ENCODE measurements at places on chromosomes 12 and 14.

- no peak for DNase-seq
These were observed 30.1 kb upstream of the DHRS7 start for GRCh38 chr14:60195179-60195810.

GRCh38 chr14:53748691-53749090 lies 207.9 kb downstream of the BMP4 start:
- DNase-seq = no peak

DNA sequence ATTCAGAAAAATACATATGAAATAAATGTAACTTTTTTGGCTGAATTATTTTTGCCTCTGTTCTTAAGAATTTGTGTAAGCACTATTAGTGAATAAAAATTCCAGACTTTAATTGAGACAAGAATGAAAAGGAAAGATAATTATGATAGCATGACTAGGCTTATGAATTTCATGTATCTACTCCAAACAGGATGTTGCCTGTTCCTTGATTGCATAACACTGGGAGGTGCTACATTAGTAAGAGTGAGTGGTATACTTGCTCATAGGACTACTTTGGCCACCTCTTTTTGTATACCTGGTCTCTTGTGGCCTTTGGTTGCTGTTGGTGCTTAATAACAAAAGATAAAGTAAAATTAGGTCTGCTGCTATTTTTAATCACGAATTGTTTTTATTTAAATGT lies 112.8 kb downstream of the NAV3 start:
- no peak for DNase-seq

- DNase-seq = no peak
These were observed 168.7 kb upstream of the TMCC3 start for GRCh38 chr12:94819011-94819410.

DNA sequence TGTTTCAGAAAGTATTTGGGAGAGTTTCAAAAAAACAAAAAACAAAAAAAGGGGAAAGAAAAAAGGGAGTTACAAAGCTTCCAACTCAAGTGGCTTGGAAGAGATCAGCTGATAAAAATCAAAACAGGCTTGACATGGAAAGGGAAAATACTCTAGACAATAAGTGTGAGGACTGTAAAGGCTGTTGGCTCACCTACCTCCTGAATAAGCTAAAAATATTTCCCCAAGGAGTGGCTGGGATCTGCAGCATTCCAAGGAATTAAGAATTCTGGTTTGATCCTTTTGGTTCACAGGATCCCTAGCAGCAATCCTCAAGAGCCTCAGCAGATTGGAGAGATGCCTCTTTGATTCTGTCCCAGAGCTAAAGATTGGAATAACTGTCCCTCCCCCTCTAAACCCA lies 11.2 kb upstream of the AJUBA start:
- no peak for DNase-seq

- DNase-seq = no peak
These were observed 77.5 kb downstream of the PHLDA1 start for GRCh38 chr12:75954041-75954440.

DNA sequence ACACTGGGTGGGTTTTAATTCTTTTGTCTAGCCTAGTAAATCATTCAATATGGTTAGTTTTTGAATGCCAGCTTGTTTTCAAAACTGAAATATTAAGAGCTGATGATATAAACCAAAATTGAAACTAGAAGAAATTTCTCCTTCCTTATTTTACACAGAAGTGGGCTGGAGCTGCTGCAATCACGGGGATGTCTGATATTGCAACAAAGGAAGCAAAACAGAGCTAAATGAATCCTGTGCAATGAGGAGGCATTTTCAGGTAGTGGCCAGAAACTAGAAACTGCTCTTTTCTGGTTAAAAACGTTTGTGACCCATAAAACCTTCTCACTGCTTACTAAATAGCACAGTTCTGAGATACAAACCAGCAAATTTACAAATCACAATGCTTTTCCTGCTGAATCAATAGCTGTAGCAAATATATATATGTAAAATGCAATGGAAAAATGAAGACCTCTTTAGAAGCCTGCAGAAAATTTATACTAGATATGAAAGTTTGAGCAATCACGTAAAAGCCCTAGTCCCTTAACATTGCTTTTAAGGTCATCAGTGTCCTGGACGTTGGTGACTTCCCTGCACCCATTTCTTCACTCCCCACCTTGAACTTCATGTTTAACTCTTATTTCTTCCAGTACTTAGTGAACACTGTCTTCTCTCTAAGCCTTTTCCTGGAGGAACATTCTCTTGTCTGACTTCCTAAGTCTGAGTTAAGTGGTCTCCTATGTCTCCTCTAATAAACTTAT lies 15.9 kb upstream of the LRRK2 start:
- peak; percentile 0 for DNase-seq

- no peak for DNase-seq
These were observed 191.4 kb downstream of the KTN1 start for GRCh38 chr14:55771242-55771981.

- no peak for DNase-seq
These were observed 1345.6 kb downstream of the FSCB start for GRCh38 chr14:43161477-43161876.

DNA sequence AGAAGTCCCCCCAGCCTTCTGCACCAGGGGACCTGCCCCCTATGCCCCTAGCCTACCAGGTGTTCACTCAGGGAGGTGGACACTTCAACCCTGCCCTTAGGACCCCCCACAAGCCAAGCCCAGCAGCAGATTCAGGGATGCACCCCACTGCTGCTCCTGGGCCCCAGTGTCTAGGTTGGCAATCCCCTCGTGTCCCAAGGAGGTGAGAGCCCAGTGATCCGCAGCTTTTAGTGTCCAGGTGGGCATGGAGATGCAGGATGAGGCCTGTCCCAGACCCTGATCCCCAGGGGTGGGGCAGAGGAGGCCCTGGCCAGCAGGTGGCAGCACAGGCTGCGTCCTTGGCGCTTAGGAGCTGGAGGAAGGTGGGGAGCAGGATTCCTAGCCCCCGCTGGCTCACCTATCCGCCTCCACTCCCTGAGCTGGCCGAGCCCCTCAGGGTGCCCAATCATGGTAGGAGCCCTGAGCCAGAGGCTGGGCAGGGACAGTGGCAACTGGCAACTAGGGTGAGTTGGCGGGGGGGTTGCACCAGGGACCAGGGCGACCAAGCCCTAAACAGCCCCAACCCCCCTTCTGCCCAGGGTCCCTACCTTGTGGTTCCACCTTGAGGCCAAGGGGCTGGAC lies 4.1 kb downstream of the CKB start:
- peak; percentile 33 for DNase-seq

GRCh38 chr12:2356601-2357125 lies 303.9 kb downstream of the CACNA1C start:
- DNase-seq = no peak

GRCh38 chr12:104342635-104343249 lies 39.2 kb downstream of the EID3 start:
- DNase-seq = no peak

- DNase-seq = no peak
These were observed 88.2 kb upstream of the PAWR start for GRCh38 chr12:79778802-79779448.

DNA sequence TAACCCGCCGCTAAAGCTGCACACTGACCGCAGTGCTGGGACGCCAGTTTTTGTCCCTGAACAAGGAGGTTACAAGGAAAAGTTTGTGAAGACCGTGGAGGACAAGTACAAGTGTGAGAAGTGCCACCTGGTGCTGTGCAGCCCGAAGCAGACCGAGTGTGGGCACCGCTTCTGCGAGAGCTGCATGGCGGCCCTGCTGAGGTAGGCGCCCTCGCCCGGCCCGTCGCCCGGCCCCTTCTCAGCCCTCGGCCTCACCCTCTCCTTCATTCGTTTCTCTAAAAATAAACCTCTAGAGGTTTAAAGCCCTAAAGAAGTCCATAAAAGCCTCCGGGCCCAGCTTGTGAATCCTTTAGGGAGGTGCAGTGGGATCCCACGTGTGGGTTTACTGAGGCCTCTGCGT lies 52.2 kb upstream of the AMN start:
- no peak for DNase-seq

- DNase-seq = no peak
These were observed 1541.7 kb upstream of the FLRT2 start for GRCh38 chr14:83988275-83988674.

DNA sequence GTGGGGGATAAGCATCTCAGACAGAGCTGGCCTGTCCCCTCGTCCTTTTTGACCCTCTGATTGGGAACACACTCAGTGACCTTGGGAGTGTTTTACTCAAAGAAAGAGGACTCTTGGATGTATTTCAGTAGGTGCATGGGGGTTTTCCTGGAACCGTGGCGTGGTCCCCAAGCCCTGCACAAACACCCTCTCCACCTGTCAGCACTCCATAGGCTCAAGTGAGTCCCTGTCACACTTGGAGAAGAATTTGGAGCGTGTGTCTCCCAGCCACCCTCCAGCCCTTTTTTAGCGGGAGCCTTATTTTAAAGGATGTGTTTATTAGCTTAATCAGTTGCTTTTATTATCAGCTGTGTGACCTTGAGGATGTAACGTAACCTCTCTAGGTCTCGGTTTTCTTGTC lies 37.3 kb upstream of the TBX3 start:
- no peak for DNase-seq

GRCh38 chr14:64737391-64738280 lies 33.4 kb downstream of the PLEKHG3 start:
- DNase-seq = no peak

GRCh38 chr14:64075613-64076005 lies 218.6 kb downstream of the ESR2 start:
- DNase-seq = no peak

- no peak for DNase-seq
These were observed 5.1 kb upstream of the ENDOU start for GRCh38 chr12:47730341-47730744.

DNA sequence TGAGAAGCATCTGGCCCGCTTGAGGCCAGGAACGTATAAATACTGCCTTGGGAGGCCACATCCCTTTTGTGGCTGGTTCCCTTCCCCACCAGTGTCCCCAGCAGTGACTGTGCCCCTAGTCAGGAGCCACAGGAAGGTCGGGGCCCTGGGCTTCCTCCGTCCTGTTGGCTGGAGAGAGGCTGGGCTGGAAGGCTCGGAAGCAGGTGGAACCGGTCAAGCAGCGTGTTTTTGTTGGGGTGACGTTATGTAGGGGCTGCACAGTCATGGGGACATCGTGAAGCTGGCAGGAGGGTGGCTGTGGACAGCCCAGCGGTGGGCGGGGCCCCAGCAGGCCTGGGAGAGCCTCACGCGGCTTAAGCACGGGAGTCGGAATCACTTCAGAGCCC lies 10.1 kb downstream of the XRCC3 start:
- no peak for DNase-seq

DNA sequence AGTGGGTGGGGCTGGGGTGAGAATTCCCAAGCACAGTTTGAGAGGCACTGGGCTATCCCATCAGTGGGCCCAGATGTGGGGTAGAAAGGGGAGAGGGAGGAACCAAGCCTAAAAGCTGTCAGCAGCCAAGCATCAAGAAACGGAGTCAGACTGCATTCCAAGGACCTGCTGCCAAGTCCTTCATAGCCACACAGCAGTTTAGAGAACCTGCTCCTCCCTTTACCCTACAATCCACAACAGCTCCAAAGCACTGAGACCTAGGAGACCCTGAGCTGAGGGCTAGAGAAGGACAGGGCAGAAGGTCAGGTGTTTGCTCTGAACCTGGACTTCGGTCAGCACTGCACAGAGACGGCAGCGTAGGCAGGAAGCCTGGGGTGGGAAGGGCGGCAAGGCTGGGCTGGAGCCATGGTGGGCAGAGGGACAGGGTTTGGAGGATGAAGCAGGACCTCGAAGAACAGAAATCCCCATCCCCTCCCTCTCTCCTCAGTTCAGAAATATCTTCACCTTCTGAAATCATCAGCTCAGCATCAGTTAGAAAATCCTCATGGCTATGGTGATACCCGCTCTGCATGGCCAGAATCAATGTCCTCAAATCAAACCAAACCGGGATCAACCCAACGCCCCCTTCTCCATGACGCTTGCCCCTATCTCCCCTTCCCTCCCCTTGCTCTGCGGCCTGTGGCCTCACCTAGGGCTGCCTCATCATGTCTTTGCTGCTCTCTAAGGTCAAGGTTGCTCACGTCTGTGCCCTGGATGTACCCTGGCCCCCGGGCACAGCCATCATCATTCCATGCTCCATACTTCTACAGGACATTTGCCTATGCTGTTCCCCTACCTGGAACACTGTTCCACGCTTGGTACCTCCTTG lies 12.9 kb upstream of the SERPINA4 start:
- DNase-seq = no peak

GRCh38 chr12:9799961-9800360 lies 27.3 kb upstream of the KLRF1 start:
- no peak for DNase-seq

GRCh38 chr12:89882050-89882449 lies 173.4 kb upstream of the ATP2B1 start:
- no peak for DNase-seq

DNA sequence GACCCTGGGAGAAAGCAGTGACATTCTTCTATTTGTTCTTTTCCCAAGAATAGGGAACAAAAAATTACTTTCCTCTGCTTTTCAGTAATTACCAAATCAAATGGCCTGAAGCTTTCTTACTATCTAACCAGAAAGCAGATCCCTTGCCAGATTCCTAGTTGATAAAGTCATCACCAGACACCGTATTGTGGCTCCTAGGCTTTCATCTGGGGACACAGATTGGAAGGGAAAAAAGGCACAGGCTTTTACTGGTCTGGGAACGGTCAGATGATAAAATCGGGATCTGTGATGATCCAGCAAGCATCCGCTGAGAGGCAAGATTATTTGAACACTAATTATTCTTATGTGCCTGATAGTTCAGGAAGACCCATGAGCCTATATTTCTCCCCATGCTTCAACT lies 79.1 kb upstream of the BCL2L14 start:
- no peak for DNase-seq

DNA sequence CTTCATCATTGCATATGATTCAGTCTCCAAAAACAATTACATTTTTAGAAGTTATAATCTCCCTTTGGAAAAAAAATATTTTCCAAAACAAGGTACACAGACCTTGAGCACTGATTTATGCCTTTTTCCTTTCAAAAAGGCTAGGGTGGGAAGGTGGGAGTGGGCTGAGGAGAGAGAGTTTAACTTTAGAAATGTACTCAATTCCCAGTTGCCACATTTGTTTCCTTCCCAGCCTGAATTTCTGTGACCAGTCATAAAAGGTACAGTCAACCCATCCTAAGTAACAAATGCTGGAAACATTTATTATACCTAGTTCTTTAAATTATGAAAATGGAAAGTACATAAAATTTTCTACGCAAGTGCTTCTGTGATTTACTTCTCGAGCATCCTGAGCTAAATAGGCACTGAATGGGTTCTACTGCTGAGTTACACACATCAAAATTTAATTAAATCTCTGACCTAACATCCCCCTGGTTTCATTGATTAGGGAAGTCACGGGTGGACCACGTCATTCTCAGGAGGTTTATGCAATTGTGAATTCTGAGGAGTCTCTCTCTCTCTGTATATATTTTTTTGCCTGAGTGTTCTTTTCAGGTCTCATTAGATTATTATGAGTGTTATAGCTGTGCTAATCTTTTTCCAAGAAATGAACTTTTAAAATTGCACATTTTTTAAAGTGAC lies 371.8 kb downstream of the BTG1 start:
- no peak for DNase-seq

GRCh38 chr14:96748362-96748761 lies 48.8 kb upstream of the VRK1 start:
- DNase-seq = no peak
